ENCODE measurements at places on chromosomes 12 and 14.

- no peak for DNase-seq
Observed at GRCh38 chr14:70823281-70823680, 14.0 kb upstream of the MAP3K9 start.

GRCh38 chr12:114918535-114919233 lies 234.7 kb upstream of the TBX3 start:
- DNase-seq, result no peak

GRCh38 chr12:119229837-119230236 lies 51.1 kb downstream of the HSPB8 start:
- DNase-seq, result peak; percentile 32

DNA sequence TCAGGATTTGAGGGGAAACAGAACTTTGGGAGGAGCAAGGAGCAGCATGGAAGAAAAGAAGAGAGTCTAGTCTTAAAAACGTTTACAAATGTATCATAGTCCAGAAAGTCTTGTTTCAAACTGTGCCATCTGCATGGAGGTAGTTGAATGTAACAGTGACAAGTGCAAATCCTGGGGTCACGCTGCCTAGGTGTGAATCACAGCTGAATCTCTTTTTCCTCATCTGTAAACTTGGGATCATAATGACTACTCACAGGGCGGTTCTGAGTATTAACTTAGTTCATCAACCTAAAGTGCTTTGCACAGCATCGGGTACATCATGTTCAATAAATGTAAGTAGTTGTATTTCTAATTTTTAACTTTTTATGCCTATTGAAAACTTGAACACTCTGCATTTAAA lies 208.5 kb downstream of the CHST11 start:
- DNase-seq, result no peak

- DNase-seq, result no peak
Observed at GRCh38 chr12:9960590-9960989, 10.6 kb upstream of the CLEC12A start.

All from pons (tissue), 1 donor.